ENCODE measurements at places on chromosomes 4 and X.
A peak's percentile ranks its signal among the peaks of the same experiment; 100 is the strongest.

GRCh38 chrX:122046226-122046625 is 998.8 kb downstream of the GLUD2 start:
- DNase-seq: no peak

GRCh38 chr4:85883180-85883579 is 408.2 kb downstream of the ARHGAP24 start:
- no peak for DNase-seq

DNA sequence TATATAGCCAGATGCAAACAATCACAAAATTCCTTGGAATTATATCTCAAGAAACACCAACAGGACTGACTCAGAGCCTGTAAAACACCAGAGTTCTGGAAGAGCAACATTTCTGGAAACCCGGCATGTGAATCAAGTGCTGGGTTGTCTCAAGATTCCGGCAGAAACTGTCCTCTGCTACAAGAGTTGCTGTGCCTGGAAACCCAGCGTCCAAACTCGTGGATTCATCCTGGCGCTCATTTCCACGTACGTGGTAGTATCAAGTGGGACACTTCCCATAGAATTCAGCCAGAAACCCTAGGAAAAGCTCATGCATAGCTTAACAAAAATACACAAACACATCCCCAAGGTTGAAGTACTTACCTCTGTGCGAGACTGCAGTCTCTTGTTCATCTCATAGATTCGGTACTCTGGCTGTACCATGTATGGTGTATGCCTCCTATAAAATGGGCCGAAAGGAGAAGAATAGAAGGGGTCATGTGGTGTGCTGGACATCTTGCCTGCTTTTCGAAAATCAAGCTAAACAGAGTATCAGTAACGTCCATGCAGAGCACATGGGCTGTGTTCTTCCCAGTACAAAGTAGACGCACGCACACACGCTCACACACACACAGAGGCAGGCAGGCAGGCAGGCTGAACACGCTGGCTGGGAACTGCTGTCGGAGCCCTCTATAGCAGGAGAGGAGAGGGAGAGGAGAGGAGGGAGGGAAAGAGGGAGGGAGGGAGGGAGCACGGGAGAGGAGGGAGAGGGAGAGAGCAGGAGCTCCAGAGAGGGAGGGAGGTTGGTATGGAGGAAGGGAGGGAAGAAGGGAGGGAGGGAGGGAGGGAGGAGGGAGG is at the start of gene LDB2:
Gene LDB2, minus strand, starts transcription at position 655 of the 837 bp plus-strand sequence.
- no peak for DNase-seq

- DNase-seq: no peak
These were observed 221.9 kb downstream of the PDGFC start for GRCh38 chr4:156749426-156750403.

DNA sequence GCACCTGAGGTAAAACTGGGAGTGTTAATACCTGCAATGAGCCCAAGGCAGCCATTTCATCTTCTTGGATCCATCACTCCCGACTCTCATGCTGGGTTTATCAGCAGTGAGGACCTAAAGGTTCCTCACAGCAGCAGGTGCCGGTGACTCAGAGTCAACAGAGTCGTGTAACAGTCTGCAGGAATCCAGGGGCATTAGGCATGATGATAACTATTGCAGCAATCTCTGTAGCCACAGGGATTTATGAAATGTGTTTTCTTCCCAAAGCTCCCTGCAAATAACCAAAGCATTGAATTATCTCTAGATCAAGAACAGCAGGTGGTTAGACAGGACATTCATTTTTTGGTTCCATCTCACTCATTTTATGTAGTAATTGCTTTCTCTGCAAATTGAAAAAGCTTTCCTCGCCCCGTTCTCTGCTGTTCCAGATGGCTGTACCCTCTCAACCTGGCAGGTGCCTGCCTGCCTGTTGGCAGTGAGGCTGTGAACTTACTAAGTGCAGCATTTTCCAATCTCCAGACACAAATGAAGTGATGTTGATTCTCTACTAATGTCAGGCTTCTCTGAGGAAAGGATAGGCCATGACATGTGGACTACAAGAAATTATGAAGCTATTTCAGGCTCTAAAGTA is 48.1 kb upstream of the TSPAN7 start:
- no peak for DNase-seq

GRCh38 chrX:119757979-119758730 is at the start of gene SOWAHD:
Gene SOWAHD (plus strand): TSS chrX:119758588. CDS start chrX:119758668, 80 bp downstream.
- no peak for DNase-seq

DNA sequence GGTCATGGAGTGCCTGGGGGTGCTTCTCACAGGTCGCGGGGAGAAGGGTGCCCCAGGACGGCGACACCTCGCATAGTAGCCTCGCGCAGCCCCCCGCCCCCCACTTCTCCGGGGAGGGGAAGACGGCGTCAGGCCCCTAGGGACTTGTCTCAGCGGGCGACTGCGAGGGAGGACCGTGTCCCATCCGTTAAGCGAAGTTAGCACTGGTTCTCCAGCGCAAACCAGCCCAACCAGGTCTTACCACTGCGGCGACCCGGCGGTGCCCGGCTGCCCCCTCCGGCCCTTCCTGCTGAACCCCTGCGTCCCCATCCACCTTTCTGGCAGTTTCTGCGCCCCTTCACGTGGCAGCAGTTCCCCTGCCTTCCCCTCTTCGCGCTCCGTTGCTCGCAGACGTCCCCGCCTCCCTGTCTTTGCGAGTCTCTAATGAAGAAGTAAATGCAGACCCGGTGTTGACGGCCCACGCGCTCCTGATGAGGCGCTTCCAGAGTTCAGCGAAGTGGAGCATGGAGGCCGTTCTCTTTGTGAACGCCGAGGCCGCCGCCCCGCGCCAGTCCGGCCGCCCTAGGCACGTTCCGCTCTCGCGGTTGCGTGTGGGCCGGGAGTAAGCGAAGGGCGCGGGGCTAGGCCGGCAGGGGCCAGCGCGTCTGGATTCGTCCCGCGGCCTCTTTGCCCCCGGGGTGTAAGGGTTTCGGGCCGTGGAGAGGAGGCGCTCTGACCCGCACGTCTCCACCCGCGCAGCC is 3.0 kb downstream of the SLIT2 start:
- no peak for DNase-seq

DNA sequence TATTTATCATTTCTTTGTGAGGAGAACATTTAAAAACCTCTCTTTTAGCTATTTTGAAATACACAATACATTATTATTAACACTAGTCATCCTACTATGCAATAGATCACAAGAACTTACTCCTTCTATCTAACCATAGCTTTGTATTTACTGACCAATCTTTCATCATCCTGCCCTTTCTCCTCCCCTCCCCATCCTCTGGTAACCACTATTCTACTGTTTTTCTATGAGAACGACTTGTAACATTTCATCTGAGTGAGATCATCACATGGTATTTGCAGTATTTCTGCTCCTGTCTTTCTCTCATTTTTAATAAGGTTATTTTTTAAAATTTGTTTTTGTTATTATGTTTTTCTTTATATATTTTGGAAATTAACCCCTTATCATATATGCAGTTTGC is 331.8 kb downstream of the TEX13C start:
- DNase-seq: no peak

- no peak for DNase-seq
These were observed 130.9 kb upstream of the GABRG1 start for GRCh38 chr4:46254788-46255187.

GRCh38 chr4:113468165-113469022 is 293.1 kb downstream of the CAMK2D start:
- no peak for DNase-seq

- DNase-seq: no peak
These were observed 101.2 kb downstream of the ZNF674 start for GRCh38 chrX:46444011-46444410.

- no peak for DNase-seq
These were observed 11.1 kb upstream of the GPM6A start for GRCh38 chr4:175823015-175823742.

GRCh38 chrX:125782184-125782583 is 383.9 kb downstream of the DCAF12L2 start:
- no peak for DNase-seq

DNA sequence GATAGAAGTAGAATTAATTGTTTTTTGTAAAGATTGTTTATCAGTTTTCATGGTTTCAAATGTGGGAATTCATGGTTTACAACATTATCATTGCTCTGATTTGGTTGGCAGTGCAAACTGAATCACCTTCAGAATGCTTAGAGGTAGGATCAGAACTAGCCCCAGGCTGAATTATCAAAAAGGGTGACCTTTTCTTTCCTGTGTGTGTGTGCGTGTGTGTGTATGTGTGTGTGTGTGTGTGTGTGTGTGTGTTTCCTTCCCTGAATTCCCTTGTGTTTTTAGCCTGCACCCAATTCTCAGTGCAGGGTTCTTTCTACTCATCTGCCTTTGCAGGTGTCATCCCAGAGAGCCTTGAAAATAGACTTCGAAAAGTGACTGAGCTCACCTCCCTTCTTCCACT is 125.0 kb downstream of the BMPR1B start:
- no peak for DNase-seq

GRCh38 chrX:46737462-46737861 is 21.5 kb downstream of the SLC9A7 start:
- DNase-seq: no peak

- no peak for DNase-seq
These were observed 73.9 kb upstream of the VCX3B start for GRCh38 chrX:8390771-8391170.

GRCh38 chr4:3442959-3443749 is 1.4 kb downstream of the HGFAC start:
- DNase-seq: peak; percentile 31

DNA sequence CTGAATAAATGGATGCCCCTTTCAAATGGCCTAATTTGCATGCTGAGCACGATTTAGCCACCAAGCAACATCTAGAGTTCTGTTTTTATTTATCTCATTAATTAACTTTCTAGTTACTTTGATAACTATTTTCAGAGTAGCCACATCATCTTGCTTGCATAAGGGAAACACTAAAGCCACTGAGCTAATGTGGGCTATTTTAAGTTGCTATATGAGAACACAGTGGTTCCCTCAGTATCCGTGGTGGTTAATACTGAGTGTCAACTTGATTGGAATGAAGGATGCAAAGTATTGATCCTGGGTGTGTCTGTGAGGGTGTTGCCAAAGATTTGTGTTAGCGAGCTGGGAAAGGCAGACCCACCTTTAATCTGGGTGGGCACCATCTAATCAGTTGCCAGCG is 25.4 kb upstream of the HPSE start:
- DNase-seq: no peak

- DNase-seq: no peak
These were observed 257.2 kb downstream of the FBXW7 start for GRCh38 chr4:152278505-152279233.

DNA sequence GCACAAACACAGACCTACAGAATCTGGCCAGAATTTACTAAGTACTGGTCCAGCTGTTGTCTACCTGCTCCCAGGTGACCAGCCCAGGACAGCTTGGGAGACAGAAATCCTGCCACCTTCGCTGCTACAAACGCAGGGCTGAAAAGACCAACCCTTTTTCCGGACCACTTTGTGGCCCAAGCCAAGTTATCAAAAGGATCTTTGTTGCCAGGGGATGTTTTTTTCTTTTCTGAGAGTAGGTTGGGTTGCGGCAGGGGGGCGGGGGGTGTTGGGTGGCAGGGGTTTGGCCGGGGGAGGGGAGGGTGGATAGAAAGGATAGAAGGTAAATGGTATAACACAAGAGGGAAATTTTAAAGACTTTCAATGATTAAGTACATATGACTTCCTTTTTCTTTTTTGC is 63.4 kb downstream of the STOX2 start:
- DNase-seq: no peak

- no peak for DNase-seq
These were observed 16.2 kb upstream of the GNRHR start for GRCh38 chr4:67770422-67770821.

DNA sequence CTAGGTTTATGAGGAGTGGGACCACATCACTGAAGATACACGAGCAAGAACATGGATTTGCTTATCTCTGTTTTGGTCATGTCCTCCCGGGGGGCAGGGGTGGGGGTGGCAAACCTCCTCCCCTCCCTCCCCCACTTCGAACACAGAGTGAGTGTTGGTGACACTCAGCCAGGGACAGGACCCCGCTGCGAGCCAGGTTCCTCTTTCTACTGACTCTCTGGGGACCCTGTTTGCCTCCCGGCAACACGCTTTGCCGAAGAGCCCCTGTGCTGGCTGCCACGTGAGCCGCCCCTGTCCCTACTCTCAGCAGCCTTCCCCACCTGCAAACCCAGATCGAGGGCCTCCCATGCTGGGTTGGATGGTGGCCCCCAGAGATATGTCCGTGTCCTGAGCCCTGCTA is 34.7 kb downstream of the P2RY8 start:
- no peak for DNase-seq

- DNase-seq: no peak
These were observed 56.7 kb downstream of the TSPAN5 start for GRCh38 chr4:98601708-98602107.

- no peak for DNase-seq
These were observed 10.8 kb upstream of the HHIP start for GRCh38 chr4:144634978-144635747.

DNA sequence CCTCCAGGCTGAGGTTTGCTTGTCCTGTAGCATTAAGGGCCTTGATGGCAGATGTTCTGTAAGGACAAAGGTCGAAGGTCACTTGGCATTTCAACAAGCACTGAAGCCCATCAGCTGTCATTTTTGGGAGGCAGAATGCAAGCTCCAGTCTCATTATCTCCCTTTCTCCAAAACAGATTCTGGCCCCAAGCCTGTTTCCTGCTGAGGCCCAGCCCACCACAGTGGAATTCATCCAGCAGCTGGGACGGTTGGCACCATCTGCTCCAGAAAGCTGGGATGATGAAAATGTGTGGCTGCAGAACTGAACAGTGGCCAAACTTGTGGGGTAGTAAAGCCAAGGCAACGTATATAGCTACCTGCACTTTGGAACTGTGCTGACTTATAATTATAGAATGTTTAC is 17.7 kb upstream of the PPEF2 start:
- DNase-seq: no peak

DNA sequence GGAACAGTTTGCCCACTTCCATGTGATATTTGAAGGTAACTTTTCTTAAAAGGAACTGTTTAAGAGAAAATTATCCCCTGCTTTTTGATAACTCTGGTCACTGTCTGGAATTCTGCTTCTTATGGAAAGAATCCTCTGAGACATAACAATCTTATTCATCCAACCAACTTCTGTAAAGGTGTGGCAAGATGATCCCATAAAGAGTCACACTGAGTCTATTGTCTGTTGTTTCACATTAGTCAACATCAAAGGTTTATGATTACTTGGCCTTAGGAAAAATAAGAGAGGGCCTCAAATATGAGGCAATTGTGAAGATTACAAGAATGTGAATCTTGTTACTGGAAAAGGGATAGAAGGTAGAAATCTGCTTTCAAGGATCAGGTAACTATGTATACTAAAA is 88.0 kb upstream of the MAGEB18 start:
- DNase-seq: no peak

DNA sequence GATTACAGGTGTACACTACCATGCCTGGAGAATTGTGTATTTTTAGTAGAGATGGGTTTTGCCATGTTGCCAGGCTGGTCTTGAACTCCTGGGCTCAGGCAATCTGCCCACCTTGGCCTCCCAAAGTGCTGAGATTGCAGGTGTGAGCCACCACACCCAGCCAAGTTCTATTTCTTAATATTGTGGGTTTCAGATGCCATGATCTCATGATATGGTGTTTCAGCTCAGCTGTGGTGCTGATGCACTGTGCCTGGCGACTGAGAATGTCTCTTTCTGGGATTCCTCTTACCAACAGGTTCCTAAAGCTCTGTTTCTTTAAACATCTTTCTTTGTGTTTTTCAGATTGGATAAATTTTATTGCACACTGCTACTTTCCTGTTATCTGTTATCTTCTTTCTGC is 17.3 kb upstream of the NDUFC1 start:
- DNase-seq: no peak
